AG09309 (cell line): ENCODE measurements at places on chromosomes 16 and 17.

DNA sequence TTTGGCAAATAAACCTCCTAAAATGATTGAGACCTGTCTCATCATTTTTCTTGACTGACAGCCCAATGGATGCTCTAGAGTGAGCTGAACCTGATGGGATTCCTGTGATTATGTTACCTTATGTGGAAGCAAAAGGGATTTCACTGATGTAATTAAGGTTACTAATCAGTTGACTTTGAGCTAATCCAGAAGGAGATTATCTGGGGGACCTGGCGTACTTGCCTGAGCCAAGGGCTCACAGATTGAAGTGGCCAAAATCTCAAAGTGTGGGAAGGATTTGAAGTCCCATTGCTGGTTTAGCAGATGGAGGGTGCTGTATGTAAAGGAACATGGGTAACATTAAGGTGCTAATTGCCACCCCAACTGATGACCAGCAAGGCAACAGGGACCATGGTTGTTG is 214.0 kb downstream of the CPPED1 start:
- DNase-seq, result no peak

DNA sequence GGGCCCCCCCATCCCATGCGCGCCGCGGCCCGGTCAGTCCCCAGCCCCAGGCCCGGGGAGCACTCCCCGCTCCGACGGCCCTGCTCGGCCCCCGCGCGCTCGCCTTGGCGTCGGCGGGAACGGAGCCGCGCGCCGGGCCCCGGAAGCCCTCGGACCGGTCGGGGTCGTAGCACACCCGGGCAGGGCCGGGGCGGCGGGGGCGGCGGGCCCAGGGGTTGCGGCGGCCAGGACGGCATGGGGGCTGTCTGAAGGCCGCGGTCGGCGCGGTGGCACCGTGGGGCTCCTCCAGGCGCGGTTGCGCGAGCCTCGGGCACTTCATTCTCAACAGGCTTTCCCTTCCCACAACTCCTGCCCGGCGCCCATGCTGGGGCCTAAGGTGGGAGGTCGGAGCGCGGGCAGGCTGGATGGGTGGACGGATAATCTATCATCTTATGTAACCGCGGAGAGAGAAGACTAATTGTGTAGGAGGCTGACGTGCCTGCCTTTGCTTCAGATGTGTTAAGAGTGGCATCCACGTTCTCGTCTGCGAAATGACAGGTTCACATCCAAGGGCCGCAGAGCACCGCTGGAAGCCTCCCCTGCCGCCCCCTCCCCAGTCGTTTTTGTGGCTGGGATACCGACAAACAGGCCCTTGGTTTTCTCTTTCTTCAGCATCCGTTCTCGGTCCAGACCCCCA is 708 bp downstream of the BAIAP2 start:
- DNase-seq, result no peak

- no peak for DNase-seq
Measured at GRCh38 chr16:56460101-56460500, 8.7 kb downstream of the OGFOD1 start.

GRCh38 chr17:4381690-4382671 is 15.5 kb upstream of the UBE2G1 start:
- no peak for DNase-seq

GRCh38 chr16:59170099-59170712 is 436.1 kb upstream of the GOT2 start:
- no peak for DNase-seq

DNA sequence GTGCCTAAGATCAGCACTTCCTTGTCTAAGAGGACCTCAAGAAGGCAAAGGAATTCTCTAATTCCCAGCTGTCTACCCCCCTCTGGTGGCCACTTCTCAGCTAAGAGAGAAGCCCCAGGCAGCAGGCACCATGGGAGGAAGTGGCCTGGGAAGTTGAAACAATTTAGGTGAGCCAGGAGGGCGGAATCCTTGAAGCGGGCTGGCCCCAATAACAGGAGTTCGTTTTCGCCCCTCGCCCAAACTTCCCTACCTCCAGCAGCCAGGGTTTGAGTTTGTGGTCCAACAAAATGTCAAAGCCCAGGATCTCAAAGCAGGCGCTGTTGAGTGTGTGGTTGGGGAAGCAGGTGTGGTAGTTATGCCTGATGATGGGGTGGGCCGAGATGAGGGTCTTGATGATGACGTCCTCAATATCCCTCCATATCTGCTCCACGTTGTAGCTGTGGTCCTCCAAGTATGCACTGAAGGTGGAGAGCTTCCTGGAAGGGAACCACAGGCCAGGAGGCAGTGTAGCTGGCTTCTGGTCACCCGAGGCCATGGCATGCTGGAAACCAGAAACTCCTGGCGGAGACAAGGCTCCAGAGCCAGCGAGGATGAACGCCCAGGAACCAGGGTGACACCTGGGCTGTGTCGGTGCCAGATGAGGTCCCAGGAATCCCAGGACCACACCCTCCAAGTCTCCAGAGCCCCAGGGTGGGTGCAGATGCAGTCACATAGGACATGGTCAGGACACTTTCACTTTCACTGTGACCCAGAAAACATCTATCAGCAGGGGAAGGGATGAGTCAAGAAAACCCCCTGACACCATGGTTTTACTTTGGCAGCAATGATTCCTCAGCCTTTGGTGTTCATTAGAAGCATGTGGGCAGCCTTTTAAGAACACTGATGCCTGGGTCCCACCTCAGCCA is 25.6 kb downstream of the TTLL6 start:
- DNase-seq, result peak; percentile 66

- no peak for DNase-seq
Measured at GRCh38 chr16:86566966-86567700, 504 bp downstream of the FOXC2 start.

DNA sequence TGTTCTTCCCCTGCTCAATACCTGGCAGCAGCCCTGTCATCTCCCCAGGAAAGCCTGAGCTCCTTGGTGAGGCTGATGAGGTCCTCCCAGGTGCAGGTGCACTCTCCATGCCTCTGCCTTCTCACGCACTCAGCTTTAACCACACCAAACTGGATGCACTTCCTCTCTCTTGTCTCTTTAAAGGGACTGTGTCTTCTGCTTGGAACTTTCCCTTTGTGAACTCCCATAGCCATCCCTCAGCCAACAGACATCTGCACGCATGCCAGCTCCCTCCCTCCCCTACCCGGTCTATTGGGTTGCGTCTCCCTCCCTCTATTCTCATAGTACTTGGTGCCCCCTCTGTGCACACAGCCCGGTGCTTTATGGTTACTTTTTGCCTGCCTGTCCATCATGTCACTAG is 231.2 kb downstream of the MSI2 start:
- DNase-seq, result no peak

DNA sequence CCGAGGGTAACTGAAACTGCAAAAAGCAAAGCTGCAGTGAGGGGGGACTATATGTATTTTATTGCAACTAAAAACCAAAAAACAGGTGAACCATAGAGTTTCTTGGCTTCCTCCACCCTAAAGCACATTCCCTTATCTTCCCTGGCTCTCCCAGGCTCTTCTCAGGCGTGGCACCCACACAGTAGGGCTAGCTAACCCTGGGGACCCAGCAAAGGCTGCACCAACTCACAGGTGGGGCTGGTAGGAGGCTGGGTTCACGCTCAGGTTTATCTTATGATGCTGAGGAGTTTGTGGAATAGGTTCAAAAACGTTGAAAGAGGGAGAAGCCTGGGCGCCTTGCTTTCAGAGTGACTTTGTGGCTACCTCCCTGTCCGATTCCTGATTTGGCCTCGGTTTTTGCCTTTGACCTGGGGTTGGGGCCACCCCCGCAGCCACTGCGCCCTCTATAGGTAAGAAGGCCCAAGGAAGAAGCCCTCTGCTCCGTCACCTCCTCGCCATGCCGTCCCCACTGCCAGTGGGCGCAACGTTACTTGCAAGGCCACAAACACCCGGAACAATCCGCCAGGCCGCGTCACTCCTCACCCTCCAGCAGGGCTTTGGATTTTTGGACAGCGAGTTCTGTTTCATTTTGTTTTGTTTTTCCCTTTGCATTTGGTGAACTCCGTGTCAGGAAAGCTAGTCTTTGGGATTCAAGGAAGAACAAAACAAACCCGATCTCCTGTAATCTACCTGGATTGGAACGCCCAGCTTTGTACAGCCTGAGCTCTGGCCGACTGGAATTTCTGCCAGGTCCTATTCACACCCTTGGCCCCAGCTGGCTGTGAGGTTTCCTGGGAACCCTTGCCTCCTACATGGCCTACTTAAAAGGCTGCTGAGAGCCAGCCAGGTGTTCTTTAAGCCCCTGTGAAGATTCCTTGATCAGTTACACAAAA is 60.8 kb downstream of the TBC1D16 start:
- DNase-seq, result no peak

- no peak for DNase-seq
Measured at GRCh38 chr16:58389724-58390123, 2.5 kb upstream of the GINS3 start.

DNA sequence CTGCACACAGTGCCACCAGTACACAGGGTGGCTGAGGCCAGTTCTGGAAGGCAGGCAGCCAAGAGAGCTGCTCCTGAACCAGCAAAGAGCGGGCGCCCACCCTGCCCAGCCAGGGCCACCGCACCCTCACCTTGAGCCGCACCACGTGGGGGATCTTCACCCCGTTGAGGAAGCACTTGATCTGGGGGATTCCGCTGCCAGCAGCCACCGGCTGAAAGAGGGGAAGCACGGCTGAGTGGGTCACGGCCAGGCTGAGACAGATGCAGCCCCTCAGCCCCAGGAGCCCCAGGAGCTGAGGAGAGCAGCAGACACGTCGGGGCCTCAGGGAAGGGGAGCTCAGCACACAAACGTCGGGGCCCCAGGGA is 14.6 kb upstream of the CCDC154 start:
- no peak for DNase-seq

DNA sequence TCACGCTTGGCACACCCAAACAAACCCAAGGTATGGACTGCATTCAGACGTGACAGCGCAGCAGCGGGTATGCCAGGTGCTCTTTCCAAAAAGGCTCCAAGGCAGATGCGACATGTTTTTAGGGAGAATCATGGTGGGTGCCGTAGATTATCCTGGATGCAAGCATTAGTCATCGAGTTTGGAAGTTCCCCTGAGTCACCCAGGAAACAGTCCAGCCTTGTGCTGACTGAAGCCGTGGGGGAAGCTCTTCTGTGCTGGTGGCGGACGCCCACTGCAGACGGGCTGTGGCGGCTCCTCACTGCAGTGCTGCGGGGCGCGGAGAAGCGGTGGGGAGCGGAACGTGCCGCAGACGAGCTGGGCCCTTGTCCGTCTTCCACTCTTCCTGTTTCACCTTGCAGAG is 13.9 kb downstream of the JPT2 start:
- DNase-seq, result no peak

DNA sequence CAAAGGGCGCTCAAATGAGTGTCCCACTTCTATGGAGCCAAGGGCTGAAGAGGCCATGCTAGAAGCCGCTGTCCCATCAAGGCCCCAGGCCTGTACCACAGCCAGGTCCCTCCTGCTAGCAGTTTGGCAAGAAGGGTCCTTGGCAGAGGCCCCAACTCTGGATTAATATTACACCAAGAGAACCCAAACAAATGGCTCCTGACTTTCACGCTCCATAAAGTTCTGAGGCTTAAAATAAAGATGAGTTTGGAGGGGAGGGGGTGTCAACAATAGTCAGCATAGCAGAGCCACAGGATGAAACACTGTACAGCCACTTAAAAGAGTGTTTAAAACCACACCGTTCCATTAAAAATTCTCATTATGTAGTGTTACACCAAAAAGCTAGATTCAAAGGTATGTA is 30.5 kb downstream of the CUEDC1 start:
- DNase-seq, result no peak

GRCh38 chr16:85422632-85423550 is 190.2 kb upstream of the GSE1 start:
- no peak for DNase-seq

- no peak for DNase-seq
Measured at GRCh38 chr16:22693638-22694340, 120.2 kb upstream of the HS3ST2 start.

- no peak for DNase-seq
Measured at GRCh38 chr17:68319410-68320162, 28.3 kb downstream of the ARSG start.

- no peak for DNase-seq
Measured at GRCh38 chr17:70871180-70871818, 702.0 kb downstream of the KCNJ2 start.

- DNase-seq, result no peak
Measured at GRCh38 chr17:82299452-82299851, 18.0 kb downstream of the CD7 start.

- no peak for DNase-seq
Measured at GRCh38 chr16:49664221-49665215, 191.4 kb downstream of the ZNF423 start.

GRCh38 chr17:1142561-1142971 is 37.2 kb downstream of the ABR start:
- no peak for DNase-seq

GRCh38 chr16:86640265-86640843 is 62.0 kb downstream of the FOXL1 start:
- DNase-seq, result no peak

DNA sequence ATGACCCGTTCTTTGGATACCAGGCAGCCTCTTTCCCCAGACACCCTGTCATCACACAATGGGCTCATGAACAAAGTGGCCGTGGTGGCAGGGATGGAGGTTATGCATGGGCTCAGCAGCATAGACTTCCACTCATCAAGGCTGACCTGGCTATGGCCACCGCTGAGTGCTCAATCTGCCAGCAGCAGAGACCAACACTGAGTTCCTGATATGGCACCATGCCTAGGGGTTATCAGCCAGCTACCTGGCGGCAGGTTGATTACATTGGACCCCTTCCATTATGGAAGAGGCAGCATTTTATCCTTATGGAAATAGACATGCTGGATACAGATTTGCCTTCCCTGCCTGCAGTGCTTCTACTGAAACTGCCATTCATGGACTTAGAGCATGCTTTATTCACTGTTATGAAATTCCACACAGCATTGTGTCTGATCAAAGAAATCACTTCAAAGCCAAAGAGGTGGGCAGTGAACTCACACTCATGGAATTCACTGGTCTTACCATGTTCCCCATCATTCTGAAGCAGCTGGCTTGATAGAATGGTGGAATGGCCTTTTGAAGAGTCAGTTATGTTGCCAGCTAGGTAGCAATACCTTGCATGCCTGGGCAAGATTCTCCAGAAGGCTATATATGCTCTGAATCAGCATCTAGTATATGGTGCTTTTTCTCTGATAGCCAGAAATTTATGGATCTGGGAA is 160.6 kb downstream of the PRKCB start:
- no peak for DNase-seq

DNA sequence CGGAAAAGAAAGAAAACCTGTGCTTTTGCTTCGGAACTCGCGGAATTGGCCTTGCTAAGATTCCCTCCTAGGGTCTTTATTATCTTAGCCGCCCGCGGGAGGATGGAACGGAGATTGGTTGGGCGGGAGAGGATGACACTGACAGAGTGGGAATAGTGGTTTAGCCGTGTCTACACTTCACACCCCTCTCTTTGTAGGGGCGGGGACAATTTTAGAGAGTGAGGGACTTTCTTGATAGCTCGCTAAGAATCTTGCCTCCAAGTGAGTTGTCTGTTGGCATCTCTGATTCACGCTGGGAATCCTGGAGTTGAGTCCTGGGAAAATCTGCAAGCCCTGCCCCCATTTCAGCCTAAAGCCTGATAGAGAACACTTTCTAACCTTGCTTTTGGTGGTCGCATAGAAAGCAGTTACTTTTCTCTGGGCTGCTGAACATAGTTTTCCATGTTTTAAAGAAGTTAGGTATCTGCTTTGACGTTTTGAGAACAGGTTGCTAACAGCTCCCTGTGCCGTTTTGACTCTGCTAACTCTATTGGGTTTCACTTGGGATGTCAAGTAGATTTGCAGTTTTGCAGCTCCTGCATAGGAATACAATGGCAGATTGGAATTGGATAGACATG is 697 bp downstream of the NOL11 start:
- no peak for DNase-seq
